ENCODE measurements at places on chromosomes 7 and 10. TPM values are rescaled to one million over a fixed set of nuclear protein-coding genes. Genes with fewer than 3 reads are reported as not detected.

GRCh38 chr7:127477295-127478023 lies 85.0 kb upstream of the ZNF800 start:
- DNase-seq, result no peak

CPN1 gene
- total RNA-seq, result not detected

HOXA9 gene
- not detected for total RNA-seq

GRCh38 chr10:119461923-119462322 lies 80.6 kb downstream of the RGS10 start:
- no peak for DNase-seq

- no peak for DNase-seq
Observed at GRCh38 chr7:157276731-157277562, 59.9 kb upstream of the DNAJB6 start.
